ENCODE measurements at places on chromosomes 3 and 15.

DNA sequence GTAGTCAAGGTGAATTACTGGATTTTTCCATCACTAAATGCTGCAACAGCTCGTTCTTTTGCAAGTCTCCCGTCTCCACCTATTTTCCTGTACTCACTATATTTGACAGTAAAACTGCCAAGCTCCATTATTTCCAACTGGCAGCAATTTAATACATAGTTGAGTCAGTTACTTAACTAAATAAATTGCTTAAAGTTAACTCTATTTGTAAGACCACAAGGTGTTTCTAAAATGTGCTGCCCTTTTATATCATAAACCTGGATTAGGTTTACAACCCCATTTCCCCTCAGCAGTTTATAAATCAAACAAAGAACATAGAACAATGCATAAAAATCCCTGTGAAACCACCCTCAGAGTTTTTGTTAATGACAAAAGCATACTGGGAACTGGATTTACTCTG, 211.4 kb upstream of the DPH6 start:
- DNase-seq, result no peak

- DNase-seq, result no peak
These were observed 114.1 kb upstream of the CDIN1 start for GRCh38 chr15:36465304-36465703.

DNA sequence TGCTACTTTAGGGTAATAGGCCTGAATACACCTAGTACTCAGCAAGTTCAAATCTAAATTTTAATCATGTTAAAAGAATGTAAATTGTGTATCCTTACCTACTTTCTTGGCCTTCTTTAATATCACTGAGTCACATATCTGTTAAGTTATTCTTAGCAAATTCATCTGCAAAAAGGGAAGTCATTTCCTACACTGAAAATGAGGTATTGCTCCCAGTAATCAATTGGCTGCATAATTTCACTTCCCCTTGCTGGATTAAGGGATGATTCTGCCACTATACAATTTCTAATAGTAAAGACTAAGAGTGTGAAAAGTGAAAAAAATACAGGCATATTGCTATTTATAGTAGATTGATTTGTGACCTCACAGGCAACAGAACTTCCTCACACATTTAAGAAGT, 47.8 kb downstream of the CCDC54 start:
- DNase-seq, result no peak

DNA sequence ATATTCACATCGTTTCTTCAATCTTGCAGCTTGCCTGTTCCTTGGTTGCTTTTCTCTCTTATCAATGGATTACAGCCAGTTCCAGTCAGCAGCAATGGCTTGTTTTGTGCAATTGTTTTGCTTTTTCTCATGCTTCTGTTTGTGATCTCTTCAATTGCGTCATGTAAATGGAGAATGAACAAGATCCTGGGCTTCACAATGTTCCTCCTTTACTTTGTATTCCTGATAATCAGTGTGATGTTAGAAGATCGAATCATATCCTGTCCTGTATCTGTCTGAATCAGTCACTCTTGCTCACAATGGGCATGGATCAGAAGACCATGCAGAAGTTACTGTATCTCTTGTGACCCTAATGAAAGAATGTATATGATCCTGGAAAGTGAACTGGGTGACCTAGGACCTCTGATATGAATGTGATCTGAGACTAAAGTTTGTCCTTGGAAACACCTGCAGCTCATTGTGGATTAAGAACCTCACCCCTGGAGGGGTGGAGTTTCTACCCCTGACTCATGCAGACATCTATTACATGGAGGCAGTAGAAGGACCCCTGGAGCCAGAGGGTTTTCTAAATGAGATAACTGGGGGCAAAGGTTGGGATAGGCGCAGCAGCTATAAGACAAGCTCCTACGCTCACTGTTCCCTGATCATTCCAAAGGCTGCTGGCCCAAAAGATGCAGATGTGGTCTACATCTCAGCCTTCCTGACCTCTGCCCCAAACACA, 32.2 kb downstream of the SLC24A1 start:
- peak; percentile 15 for DNase-seq

GRCh38 chr15:74611341-74611740, 4.3 kb upstream of the CLK3 start:
- DNase-seq, result no peak

- no peak for DNase-seq
These were observed 101.8 kb downstream of the NFKBIZ start for GRCh38 chr3:101950985-101951733.

GRCh38 chr15:85379403-85380131, 836 bp upstream of the AKAP13 start:
- DNase-seq, result no peak

GRCh38 chr15:84962955-84963354, 18.7 kb upstream of the PDE8A start:
- DNase-seq, result no peak

- DNase-seq, result peak; percentile 35
These were observed 2.6 kb upstream of the RBM15B start for GRCh38 chr3:51388286-51389029.

DNA sequence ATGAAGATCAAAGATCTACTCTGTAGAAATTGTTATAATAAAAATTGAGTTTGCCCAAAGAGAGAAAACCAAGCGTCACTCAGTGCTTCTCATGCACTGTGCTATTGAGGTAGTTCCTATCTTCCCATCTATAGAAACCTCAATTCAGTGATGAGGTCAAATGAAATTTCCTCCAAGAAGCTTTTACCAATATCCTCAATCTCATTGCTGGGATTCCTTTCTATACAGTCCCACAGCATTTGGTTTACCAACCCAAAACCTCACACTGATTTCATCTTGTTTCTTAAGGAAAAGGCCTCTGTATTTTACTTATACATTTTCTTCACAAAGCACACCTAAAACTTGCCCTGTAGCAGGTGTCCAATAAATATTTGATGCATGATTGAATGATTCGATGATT, 147.2 kb downstream of the ALCAM start:
- DNase-seq, result no peak

DNA sequence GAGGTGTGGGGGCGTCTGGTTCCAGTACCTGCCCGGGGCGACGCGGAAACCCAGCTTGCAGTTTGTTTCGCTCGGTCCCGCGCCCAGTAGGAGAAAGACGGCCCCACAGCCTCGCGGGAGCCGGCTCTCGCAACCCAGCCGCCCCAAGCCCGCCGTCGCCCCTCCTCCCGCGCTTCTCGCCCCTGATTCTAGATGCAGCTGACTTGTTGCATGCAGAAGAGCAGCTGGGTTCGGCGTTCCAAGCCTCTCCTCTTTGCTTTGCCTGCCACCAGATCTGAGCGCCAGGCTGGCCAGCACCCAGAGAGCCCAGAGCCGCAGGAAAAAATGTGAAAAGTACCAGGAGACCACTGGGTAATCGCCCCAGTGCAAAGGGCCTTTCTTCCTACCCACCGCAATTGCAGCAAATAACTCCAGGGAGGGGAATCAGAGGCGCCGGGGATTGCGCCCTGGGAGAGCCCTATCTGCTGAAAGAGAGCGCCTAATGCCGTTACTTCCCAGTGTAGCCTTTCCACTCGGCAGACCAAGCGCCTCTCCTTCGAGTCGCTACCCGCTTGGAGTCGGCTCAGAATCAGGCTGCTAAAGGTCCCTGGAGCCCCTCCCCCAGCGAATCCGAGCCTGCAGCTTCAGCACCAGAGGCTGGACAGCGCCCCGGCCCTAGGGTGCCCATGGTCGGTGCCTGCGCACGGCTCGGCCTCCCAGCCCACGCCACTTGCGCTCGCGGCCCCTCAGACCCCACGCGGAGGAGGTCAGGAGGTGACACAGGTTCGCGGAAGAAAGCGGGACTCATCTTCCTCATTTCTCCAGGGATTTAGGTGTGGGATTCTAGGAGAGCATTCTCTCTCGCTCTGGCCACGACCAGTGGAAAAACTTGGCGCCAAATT, 15.7 kb upstream of the AEN start:
- no peak for DNase-seq

DNA sequence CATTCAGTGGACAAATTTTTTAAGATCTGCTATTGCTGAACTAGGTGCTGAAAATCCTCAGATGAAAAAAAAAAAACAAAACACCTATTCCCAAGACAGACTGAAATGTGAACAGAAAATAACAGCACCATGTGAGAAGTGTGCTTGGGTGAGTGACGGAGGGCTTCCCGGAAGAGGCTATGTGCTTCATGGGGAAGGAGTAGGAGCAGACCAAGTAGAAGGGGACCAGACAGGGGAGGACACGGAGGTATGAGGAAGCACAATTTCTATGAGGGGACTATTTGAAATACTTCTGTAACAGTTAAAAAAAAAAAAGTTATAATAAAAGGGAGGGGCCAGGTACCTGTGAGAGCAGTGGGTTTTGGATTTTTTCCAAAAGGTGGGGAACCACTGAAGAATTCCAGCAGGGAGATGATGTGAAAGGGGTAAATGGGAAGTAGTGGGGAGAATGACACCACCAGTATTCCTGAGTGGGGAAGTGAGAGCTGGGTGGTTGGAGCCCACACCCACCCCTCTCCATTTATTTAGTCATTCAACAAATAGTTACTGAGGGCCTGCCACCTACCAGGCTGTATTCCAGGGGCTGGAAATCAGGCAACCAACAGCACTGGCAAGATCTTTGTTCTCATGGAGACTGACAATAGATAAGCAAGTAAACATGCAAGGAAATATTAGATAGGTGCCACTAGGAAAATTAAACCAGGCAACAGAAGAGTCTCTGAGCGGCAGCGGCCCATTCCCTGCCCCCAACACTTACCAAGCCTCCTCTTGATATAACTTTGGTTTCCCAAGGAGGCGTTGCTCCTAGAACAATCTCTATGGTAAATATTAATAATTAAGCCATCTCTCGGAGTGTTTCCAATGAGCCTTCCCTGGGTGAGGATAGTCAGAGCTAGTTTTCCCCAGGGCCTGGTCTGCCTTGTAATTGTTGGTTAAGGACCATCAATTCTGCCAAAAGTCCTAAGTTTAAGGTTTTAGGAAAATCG, 3.8 kb upstream of the USP3 start:
- DNase-seq, result no peak

DNA sequence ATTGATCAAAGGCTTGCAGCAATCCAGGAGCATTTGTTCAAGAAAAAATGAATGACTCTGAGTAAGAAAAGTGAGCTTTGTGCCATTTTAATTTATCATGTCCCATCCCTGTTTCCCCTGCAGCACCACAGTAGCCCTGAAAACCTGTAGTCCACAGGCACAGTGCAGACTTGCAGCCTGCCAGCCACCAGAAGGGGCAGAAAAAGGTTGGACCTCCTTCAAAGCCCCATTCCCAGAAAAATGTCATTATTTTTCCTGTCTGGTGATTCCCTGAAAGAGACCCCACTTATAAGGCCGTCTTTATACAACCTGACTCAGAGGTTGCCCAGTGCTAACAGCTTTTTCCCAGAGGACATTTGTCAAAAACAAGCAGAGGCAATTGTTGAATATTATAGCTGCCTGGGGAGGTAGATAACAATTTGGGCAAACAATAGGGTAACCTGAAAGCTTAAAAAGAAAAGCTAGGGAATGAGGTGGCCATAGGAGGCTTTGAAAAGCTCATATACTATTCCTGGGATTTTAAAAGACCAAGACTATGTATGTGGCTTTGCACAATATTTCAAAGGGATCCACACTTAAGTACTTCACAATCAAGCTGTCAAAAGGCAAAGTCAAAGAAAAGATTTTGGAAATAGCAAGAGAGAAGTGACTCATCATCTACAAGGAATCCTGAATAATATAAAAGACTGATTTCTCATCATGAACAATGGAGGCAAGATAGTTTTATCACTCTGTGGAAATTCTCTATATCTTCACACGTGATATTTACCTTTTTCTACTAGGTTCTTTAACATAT, 136.8 kb upstream of the PLXNA1 start:
- no peak for DNase-seq

GRCh38 chr15:85620690-85621049, 174.1 kb downstream of the KLHL25 start:
- no peak for DNase-seq

- DNase-seq, result no peak
These were observed 216.2 kb downstream of the ADAMTS17 start for GRCh38 chr15:100125401-100126191.

DNA sequence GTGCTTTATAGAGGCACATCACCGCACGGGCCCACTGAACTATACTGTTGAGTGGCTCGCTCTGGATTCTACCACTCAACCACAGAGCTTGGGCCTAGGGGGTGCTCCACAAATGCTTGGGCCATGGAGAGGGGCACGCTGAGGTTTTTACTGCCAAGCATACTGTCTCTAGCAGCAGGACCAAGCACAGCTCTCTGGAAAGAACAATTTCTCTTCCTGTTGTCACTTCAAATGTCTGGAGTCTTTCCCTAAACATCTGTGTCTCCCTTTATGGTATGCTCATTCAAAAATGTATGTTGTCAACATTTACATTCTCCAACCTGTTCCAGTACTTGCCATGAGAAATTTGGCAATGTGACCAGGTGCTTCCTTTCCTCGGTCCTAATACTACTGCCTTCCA, 114.7 kb upstream of the TPM1 start:
- no peak for DNase-seq

DNA sequence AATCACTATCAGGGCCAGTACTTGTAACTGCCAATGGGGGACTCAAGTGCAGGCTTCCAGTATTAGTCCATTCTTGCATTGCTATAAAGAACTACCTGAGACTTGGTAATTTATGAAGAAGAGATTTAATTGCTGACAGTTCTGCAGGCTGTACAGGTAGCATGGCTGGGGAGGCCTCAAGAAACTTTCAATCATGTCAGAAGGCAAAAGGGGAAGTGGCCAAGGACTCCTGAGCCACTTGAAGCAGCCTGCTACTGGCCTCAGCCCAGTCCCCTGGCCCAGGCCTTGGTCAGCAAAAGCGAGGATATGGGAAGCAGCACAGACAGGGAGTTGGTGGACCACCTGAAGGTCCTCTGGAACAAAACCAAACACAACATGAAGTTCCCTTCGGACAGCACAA, 29.2 kb upstream of the OR5K1 start:
- DNase-seq, result no peak

DNA sequence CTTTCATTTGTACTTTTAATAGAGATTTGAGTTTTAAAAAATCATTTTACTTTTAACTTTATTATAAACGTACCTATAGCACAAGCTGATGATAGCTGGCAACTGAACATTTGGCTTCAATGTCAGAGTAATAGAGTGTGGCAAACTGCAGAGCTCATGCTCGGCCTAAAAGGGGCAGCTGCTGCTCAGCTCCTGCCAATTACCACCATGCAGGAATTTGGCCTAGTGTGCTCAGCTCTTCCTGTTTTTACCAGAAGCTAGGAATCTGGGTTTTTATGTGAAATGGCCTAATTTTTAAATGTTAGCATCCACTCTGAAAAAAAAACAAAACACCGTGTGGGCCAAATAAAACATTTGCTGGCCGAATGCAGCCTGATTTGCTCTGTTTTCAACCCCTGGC, 1.8 kb downstream of the IFT122 start:
- no peak for DNase-seq

GRCh38 chr3:160810362-160811236, 54.6 kb downstream of the PPM1L start:
- no peak for DNase-seq

GRCh38 chr15:70095408-70096214, 2.1 kb downstream of the TLE3 start:
- no peak for DNase-seq
